HS-5 (cell line): ENCODE measurements at places on chromosomes 7 and 10.

- DNase-seq = no peak
These were observed 82.3 kb upstream of the GTF2I start for GRCh38 chr7:74575083-74575784.

DNA sequence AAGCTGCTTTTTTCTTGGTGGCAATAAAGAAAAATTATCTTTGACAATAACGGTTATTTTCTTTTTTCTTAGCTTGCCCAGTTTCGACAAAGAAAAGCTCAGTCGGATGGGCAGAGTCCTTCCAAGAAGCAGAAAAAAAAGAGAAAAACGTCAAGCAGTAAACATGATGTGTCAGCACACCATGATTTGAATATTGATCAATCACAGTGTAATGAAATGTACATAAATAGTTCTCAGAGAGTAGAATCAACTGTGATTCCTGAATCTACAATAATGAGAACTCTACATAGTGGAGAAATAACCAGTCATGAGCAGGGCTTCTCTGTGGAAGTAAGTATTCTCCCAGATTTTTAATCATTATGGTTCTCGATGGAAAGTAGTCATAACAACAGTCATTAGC, 33.0 kb downstream of the AKAP9 start:
- DNase-seq = no peak

- no peak for DNase-seq
These were observed 6.8 kb downstream of the PAXIP1 start for GRCh38 chr7:154996101-154996500.

DNA sequence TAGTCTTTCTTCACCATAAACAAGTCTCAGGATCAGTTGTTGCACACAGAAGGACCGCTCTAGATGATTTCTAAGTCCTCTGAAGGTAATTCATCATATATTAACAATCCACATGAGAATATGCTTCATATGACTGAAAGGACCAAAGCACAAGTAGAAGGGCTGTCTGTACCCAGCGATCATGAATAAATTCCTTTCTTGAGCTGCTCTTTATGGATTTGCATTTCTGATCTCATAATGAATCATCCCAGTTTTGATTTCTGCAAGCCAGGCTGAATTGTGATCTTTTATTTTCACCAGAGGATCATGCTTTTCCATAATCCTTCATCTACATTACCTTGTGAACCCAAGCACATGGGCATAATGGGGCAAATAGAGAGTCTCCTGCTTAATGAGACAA, 675.6 kb downstream of the MAGI2 start:
- DNase-seq = peak; percentile 8

DNA sequence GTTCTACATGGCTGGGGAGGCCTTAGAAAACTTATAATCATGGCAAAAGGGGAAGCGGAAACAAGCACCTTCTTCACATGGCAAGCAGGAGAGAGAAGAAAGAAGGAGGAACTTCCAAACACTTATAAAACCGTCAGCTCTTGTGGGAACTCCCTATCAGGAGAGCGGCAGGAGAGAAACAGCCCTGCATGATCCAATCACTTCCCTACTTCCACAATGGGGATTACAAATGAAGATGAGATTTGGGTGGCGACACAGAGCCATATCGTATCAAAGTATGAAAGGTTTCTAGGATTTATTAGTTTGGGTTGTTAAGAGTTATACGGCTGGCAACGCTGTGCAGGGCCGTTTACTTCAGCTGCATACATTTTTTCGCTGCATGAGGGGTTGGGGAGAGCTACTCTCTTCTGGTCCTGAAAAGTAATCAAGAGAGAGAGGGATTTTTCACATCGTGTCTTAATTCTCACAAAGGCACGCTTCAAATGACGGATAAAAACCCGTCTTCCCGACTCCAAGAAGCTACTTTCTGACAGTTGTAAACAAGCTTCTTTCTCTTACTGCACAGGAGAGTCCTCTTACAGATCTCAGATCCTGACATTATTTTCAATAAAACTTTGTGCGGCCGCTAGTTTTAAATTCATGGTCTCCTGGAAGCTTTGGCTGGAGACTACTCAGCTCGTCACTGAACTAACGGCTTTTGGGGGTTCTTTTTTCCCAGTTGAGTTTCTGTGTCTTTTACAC, 751 bp upstream of the GTPBP10 start:
- peak; percentile 10 for DNase-seq

GRCh38 chr10:126803394-126803793, 101.8 kb upstream of the DOCK1 start:
- DNase-seq = no peak

- no peak for DNase-seq
These were observed 67.2 kb upstream of the NME8 start for GRCh38 chr7:37781156-37781555.

- no peak for DNase-seq
These were observed 37.6 kb downstream of the PAPOLB start for GRCh38 chr7:4824120-4824775.

GRCh38 chr7:92723943-92724342, 112.4 kb downstream of the CDK6 start:
- DNase-seq = no peak

GRCh38 chr10:130967784-130968183, 343.7 kb downstream of the TCERG1L start:
- no peak for DNase-seq

- DNase-seq = no peak
These were observed 291.1 kb downstream of the BBS9 start for GRCh38 chr7:33420311-33420940.

DNA sequence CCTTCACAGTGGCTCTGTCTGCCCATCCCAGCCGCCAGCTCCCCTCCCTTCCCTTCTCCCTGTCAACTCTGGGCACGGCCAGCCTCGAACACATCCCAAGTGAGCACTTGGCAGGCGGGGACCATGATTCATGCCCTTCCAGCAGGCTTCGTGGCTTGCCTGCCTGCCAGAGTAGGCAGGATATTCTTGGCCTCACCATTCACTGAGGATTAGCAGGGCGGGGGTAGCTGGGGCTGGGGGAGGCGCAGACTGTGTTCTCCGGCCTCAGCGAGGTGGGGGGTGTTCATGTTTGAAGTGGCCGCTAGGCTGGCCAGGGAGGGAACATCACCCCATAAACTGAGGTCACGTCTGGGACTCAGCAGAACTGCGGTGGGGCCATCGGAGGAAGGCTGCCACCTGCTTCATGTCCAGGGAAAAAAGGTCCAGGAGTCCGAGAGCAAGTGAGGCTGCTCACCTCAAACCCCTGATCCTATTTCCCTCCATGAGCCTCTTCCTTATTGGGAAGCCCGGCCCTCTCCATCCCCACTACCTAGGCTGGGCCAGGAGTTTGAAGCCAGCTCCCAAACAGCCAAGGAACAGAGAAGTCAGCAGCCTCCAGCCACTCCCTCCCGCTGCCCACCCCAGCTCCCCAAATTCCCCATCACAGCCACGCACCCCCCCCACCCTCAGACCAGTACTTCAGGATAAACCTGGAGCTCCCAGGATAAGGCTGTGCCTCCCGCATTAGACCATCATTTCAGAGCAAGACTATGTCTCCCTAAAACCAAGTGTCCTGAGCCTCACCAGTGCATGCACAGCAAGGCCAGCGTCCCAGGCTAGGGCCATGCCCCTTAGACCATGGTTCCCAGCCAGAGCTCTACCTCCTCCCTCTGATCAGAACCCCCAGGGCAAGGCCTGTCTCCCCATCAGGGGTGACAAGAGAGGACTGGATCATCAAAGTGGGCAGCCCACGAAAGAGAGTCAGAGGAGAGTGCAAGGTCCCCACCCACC, 42.8 kb upstream of the RABGEF1 start:
- no peak for DNase-seq

DNA sequence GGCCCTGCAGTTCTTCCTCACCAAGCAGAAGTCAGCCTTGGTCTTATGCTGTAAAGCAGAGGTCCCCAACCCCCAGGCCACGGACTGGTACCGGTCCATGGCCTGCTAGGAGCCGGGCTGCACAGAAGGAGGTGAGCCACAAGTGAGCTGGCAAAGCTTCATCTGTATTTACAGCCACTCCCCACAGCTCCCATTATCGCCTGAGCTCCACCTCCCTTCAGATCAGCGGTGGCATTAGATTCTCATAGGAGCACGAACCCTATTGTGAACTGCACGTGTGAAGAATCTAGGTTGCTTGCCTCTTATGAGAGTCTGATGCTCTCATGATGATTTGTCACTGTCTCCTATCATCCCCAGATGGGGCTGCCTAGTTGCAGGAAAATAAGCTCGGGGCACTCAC, 87.6 kb upstream of the NEBL start:
- no peak for DNase-seq

- no peak for DNase-seq
These were observed 348.7 kb upstream of the HPS1 start for GRCh38 chr10:98795467-98795866.

GRCh38 chr7:75772081-75773077, at the start of gene CCL26:
Gene CCL26, minus strand, starts transcription at chr7:75772211. Its CDS starts 35 bp downstream, at chr7:75772176.
- DNase-seq = peak; percentile 73

GRCh38 chr7:2996141-2996540, 47.5 kb downstream of the CARD11 start:
- DNase-seq = no peak

DNA sequence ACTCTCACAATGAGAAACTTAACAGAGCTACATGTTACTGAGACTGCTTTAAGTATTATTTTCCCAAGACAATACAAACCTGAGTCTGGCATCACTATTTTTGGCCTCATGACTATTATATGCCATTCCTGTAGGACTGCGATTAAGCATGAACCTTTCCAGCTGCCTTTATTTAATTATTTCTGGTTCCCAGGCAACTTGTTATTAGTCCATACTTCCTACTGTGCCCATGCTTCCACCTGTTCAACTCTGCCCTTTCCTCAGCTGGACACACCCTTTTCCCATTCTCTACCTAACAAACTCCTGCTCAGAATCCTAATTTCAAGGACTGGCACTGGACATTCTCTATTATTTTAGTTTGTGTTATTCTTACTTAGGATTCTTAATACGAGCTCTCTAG, 8.1 kb upstream of the CROT start:
- DNase-seq = no peak

DNA sequence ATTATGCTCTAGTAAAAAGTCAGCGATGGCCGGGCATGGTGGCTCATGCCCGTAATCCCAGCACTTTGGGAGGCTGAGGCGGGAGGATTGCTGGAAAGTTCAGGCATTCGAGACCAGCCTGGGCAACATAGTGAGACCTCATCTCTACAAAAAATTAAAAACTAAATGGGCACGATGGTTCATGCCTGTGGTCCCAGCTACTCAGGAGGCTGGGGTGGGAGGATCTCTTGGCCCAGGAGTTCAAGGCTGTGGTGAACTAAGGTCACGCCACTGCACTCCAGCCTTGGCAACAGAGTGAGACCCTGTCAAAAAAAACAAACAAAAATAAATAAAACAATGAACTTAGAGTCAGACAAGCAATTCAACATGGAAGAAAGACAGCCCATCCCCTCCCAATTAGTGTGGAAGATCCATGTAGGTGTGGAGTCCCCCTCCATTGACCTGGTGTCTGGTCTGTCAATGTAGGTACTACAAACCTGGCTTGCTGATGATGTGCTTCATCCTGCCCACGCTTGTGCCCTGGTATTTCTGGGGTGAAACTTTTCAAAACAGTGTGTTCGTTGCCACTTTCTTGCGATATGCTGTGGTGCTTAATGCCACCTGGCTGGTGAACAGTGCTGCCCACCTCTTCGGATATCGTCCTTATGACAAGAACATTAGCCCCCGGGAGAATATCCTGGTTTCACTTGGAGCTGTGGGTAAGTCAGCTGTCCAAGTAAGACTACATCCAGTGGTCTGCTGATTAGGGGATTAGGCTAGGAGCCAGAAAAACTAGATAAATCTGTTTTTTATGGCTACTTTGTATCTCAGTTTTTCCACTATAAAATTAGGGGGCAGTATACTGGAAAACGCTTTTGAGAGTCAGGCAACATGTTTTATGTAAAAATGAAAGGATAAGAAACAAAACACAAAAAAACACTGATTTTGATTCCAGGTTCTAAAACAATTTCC, 9.3 kb downstream of the SCD start:
- DNase-seq = no peak

DNA sequence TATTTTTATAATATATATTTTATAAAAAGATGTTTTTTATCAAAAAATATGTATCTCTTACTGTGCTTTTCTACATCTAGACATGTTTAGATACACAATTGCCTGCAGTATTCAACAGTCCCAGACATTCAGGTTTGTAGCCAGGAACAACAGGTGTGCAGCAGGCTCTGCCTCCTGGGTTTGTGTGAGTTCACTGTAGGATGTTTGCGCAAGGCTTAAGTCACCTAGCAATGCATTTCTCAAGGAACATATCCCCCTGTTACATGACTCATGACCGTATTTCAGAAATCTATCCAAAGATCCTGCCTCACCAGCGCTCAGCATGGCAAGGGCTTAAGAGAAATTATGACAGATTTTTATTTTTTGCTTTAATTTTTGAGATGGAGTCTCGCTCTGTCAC, 41.5 kb downstream of the PITRM1 start:
- DNase-seq = no peak
